ENCODE measurements at places on chromosomes 13 and 19.
A peak's percentile ranks its signal among the peaks of the same experiment; 100 is the strongest.

DNA sequence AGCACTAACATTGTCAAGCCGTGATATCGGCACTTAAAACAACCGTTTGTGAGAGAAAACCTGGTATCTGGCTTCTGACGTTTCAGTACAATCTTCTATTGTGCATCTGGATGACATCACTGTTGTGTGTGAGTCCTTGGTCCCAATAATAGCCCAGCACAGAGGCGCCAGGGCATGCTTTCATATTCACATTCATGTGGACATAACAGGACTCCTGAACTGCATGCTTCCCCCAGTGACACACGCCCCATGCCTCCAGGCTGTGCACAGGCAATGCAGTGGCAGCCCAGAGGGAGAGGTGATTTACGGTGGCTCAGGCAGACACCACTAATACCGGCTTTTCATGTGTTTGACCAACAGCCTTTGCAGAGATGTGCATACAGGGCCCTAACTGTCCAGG lies 58.1 kb downstream of the MRPL57 start:
- no peak for DNase-seq

DNA sequence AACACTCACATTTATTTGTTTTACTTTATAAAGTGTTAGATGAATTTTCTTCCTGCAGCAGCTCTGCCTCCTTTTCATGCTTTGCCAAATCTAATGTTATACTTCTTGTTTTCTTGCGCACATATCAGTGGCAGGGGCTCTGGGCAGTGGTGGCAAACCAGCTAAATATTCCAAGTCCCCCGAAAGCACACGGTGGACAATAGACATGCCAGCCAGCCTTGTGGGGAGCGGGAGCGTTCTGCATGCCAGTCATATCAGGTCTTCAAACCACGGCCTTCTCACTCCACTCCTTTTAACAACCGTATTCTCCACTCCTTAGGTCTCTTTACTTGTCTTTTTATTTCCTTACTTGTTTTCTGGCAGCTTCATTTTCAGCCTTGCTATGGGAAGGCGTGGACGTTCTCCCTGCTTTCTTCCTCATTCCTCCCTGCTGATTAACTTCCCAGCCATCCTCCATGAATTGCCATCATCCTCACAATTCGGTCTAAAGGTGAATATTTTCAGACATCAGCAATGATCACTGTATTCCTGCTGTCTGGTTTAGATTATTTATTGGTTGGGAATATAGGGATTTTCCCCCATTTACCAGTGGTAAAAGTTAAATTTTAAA lies 77.1 kb upstream of the WASF3 start:
- peak; percentile 23 for DNase-seq

DNA sequence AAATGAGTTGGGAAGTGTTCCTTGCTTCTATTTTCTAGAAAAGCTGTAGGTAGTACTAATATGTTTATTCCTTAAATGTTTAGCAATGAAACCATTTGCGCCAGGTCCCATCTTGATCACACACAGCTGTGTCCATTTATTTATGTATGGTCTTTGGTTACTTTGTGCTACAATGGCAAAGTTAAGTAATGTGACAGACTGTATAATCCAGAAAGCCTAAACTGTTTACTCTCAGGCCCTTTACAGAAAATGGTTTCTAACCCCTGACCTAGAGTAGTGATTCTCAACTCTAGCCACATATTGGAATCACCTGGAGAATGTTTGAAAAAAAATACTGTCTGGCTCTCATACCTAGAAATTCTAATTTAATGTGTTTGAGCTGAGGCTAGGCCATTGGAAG lies 21.3 kb downstream of the SLC46A3 start:
- DNase-seq: no peak

GRCh38 chr19:55482156-55482961 lies 2.6 kb upstream of the NAT14 start:
- no peak for DNase-seq

- no peak for DNase-seq
Measured at GRCh38 chr13:29835280-29836061, 14.9 kb downstream of the UBL3 start.

GRCh38 chr19:47005873-47006272 lies 13.8 kb upstream of the NPAS1 start:
- no peak for DNase-seq

DNA sequence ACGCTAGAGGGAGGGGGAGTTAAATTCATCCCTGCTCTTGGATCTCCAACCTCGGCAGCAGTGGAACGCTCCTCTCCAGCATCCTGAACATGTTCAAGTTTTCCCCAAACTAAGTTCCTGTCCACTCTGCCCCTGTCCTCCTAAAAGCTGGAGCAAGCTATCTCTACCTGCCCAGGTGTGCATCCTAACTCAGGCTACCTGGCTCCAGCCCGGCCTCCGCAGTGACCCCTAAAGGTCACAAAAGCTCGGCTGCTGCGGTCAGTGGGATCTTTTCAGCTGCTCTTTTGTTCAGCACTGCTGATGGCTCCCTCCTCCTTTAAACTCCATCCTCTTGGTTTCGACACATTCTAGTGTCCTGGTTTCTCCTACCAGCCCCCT lies 1.4 kb downstream of the DCUN1D2 start:
- DNase-seq: peak; percentile 8

GRCh38 chr19:45139286-45140143 lies 21.3 kb downstream of the NKPD1 start:
- no peak for DNase-seq

- no peak for DNase-seq
Measured at GRCh38 chr19:28553005-28553404, 659.9 kb downstream of the UQCRFS1 start.

DNA sequence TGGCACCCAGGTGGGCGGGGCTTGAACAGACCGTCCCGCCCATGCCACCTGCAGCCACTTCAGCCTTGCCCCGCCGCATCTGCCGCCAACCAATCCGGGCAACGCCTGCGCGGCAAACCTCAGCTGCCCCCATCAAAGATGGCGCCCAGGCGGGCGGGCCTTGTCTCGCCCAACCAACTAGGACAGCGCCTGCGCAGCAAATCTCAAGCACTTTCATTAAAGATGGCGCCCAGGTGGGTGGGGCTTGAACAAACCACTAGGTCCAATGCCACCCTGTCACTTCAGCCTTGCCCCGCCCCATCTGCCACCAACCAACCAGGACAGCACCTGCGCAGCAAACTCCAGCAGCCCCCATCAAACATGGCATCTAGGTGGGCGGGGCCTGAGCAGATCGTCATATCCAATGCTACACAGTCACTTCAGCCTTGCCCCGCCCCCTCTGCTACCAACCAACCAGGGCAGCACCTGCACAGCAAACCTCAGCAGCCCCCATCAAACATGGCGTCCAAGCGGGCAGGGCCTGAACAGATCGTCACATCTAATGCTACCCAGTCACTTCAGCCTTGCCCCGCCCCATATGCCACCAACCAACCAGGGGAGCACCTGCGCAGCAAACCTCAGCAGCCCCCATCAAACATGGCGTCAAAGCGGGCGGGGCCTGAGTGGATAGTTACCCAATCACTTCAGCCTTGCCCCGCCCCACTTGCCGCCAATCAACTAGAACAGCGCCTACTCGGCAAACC lies 1.4 kb downstream of the PEG3 start:
- DNase-seq: no peak

- no peak for DNase-seq
Measured at GRCh38 chr19:35628264-35628564, 622 bp upstream of the RBM42 start.

DNA sequence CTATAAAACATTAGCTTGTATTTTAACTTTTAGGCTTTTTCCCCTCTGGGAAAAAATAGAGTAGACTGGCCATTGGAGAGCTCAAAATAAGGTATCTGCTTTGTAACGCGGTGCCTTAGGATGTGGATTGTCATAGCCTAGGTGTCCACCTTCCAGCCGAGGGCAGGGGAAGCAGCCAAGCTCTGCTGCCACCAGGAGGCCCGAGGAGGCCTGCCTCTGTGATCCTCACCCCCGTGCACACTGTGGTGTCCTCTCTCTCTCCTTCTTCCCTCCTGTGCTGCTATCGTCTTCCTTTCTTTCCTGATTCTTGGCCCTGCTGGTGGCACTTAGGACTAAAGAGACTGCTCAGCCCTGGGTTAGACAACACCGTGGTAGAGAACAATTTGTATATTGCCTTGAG lies 11.3 kb downstream of the HNRNPM start:
- DNase-seq: no peak

DNA sequence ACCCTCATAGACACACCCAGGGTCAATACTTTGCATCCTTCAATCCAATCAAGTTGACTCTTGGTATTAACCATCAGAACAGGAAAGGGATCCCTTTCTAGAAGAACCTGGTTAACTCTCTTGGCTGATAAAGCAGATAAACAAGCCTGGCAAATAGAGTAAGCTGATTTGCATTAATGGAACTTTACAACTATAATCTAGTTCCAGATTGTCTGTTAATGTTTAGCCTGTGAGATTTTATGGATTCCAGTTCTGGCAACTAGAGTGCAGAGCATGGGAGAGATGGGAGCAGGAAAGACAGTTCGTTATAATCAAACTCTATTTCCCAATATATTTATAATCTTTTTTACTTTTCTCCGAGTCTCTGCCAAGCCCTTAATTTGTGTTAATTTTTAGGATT lies 272.6 kb upstream of the KLHL1 start:
- no peak for DNase-seq

GRCh38 chr19:27868007-27868406 lies 1344.9 kb downstream of the UQCRFS1 start:
- DNase-seq: no peak

DNA sequence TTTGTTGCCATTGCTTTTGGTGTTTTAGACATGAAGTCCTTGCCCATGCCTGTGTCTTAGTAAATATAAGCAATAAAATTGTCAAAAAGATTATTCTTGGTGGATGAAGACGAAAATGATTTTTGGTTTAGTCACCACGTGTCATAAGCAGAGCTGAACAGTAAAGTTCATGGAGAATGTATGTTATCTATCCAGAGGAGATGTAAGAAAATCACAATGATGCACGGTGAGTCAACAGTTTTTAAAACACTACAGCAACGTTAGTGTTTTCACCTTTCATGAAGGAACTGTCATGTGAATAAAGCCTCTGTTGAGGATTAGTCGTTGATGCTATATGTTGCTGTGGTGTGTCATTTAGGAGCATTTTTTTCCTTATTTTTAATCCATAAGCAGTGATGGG lies 137.6 kb downstream of the GPC6 start:
- no peak for DNase-seq

- DNase-seq: peak; percentile 82
Measured at GRCh38 chr19:872266-872951, 12.9 kb downstream of the CFD start.

DNA sequence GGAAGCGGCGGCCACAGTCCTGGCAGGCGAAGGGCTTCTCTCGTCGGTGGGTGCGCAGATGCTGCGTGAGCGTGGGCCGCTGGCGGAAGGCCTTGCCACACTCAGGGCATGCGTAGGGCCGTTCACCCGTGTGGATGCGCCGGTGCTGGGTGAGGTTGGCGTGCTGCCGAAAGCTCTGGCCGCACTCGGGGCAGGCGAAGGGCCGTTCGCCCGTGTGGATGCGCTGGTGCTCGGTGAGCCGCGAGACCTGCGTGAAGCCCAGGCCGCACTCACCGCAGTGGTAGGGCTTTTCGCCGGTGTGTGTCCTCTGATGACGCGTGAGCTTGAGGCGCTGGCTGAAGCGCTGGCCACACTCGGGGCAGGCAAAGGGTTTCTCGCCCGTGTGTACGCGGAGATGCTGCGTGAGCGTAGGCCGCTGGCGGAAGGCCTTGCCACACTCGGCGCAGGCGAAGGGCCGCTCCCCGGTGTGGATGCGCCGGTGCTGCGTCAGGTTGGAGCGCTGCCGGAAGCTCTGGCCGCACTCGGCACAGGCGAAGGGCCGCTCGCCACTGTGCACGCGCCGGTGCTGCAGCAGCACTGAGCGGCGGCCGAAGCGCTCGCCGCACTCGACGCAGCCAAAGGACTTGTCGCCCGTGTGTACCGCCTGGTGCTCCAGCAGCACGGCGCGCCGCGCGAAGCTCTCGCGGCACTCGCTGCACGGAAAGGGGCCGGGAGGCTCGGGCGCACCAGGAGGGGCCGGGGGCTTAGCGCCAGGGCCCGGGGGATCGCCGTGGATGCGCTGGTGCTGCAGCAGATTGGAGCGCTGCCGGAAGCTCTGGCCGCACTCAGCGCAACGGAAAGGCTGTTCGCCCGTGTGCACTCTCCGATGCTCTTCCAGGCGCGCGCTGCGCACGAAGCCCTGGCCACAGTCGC lies 4.0 kb upstream of the UBE2M start:
- no peak for DNase-seq

DNA sequence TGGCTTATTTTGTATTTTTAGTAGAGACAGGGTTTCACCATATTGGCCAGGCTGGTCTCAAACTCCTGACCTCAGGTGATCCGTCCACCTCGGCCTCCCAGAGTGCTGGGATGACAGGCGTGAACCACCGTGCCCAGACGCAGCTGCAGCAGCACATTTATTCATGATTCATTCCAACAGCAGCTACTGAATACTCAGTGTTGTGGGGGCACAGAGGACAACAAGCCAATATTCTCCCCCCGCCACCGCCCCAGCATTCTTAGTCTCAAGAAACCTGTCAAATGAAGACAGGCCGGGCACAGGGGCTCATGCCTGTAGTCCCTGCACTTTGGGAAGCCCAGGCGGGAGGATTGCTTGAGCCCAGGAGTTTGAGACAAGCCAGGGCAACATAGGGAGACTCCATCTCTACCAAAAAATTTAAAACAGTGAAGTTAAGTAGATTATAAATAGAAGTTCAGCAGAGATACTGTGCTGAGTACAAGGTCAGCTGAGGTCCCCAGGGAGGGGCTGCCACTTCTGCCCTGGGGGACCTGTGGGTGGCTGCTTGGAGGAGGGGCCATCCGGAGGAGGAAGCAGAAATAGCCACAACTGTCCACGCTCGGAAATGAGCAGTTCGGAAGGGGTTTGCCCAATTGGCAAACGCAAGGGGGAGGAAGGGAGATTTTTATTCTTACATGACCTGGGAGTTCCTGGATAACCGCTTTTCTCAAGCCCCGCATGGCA lies 4.3 kb downstream of the DOT1L start:
- no peak for DNase-seq

DNA sequence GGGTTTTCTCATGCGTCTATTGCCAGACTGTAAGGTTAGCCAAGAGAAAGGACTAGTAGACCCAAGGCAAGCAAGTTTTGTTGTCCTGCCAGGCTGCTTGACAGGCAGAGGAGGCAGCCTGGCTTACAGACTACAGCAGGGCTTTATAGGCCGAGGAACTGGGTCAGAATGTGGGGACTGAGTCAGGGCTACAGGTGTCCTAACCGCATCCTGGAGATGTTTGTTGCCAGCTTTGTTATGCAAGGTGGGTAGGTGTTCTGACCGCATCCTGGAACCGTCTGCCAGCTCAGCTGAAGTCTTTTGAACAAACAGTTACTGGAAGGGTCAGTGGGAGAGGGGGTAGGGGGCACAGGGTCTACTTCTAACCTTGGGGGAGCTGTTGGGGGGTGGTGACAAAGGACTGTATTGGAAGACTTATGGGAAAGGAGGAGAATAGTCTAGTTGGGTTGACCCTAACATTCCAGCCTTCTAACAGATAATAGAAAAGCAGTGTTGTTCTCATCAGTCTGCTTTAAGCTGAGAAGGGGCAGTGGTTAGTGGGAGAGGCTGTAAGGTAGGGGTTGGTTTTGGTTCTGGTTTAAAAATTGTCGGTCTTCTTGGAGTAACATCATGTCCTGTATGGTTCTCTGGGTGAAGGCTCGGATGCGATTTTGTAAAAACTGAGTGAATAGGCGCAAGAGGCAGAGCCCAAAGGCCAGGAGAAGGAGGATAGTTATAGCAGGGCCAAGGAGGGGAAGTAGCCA lies 913.8 kb upstream of the SLITRK5 start:
- DNase-seq: no peak

GRCh38 chr13:30391956-30392680 lies 30.2 kb upstream of the UBE2L5 start:
- no peak for DNase-seq

- DNase-seq: no peak
Measured at GRCh38 chr13:34411894-34412293, 530.2 kb upstream of the NBEA start.

- DNase-seq: no peak
Measured at GRCh38 chr13:24218977-24219376, 58.5 kb downstream of the SPATA13 start.

GRCh38 chr13:38173403-38173802 lies 176.2 kb upstream of the UFM1 start:
- no peak for DNase-seq

Measured in RWPE1 (cell line).